ENCODE measurements at places on chromosomes 13 and 19.
A peak's percentile ranks its signal among the peaks of the same experiment; 100 is the strongest.

DNA sequence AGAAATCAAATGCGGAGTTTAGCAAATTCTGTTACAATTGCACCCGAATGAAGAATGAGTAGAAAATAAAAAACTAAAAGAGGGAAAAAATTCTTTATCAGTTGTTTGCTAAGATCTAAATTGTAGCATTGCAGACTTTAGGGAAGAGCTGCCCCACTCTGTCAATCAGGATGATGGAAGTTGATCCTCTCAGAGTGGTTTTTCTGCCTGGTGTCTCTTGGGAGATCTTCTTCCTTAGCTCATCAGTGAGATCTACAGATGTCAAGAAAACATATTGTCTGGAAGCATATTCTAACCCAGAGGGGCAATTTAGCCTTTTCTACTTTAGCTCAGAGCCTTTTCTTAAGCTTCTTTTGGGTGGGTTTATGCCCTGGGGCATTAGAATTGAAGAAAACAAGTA, 223.2 kb upstream of the PCDH17 start:
- no peak for DNase-seq

DNA sequence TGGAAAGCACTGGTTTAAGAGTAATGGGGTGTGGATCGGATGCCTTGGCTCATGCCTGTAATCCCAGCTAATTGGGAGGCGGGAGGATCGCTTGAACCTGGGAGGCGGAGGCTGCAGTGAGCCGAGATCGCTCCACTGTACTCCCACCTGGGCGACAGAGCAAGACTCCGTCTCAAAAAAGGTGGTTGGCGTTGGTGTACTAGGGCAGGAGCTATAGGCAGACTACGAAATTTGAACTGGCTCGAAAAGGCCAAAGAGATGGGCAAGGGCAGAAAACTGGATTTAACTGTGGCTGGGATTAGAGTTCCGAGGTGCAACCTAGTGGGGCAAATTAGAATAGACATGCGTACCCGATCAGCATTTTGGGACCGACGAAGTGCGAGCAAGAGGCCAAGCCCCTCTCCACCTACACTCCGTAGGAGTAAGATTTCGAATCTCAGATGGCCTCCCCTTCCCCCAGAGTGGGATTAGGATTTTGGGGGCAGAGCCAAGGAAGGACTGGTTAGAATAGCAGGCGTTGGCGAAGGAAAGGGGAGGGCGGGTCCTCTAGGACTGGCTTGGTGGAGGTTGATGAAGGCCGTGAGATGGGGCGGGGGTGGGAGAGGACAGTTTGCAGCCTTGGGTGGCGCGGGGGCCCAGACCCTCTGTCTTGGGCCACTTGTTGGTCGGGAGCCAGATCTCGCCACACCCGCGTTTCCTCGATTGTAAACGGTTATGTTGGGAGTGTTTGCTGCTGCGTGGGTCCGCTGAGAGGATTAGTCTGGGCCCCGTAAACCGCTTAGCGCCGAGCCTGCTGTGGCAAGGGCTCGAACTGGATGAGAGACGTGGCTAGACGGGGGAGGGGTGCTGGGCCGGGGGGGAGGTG, 2.0 kb upstream of the INAFM1 start:
- no peak for DNase-seq

GRCh38 chr19:4068047-4068966, 1.6 kb upstream of the ZBTB7A start:
- DNase-seq, result peak; percentile 27

DNA sequence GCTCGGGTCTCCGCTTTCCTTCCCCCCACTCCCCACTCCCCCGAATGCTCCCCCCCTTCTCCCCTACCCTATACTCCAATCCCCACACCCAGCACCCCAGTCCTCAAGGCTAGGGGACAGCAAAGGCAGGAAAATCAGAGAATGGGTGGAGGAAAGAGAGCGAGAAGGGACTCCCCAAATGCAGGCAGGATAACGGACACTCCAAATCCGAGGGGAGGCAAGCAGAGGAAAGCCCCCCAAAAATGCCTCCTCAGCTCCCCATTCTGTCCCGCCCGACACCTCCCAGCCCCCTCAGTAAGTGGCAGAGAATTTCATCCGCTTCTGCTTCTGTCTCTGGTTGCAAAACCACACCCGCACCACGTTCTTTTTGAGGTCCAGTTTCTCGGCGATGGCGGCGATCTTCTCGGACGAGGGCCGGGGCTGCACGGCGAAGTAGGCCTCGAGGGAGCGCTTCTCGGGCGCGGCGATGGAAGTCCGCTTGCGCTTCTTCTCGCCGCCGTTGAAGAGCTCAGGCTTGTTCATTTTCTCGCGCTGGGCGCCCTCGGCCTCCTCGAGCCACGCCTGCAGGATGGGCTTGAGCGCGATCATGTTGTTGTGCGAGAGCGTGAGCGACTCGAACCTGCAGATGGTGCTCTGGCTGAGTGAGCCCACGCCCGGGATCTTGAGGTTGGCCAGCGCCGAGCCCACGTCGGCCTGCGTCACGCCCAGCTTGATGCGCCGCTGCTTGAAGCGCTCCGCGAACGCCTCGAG, 2.1 kb downstream of the POU4F1 start:
- DNase-seq, result no peak

DNA sequence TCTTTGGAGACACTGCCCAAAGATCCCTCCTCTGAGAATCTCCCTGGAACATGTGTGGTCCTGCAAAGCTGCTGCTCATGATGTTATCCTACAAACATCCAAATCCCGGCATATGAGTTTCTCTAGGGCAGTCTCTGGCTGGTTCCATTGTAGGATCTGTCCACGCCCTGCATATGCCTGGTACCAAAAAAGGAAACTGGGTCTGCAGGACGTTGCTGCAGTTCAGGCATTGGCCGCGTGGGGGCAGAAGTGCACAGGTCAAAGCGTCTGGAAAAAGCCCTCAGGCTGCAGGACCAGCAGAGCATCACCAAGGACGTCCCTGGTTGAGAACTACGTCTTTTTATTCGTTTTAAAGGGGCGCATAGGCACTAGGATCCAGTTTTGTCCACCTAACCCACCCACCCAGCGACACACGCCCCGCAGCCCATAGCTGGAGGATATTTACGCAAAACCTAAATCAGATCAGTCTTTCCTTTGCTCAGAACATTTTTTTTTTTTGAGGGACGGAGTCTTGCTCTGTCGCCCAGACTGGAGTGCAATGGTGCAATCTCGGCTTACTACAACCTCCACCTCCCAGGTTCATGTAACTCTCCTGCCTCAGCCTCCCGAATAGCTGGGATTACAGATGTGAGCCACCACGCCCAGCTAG, 12.9 kb upstream of the ZNF564 start:
- peak; percentile 82 for DNase-seq

DNA sequence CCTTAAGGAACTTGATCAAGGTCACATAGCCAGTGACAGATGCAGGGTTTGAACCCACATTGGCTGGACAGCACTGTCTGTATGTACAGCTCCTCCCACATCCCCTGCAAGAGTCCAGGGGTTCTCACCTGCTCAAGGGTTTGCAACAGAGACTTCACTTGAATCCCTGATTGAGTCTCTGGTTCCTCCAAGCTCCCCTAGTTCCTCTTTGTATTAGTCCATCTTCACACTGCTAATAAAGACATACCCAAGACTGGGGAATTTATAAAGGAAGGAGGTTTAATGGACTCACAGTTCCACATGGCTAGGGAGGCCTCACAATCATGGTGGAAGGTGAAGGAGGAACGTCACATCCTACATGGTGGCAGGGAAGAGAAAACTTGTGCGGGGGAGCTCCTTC, 72.8 kb upstream of the CLDN10 start:
- DNase-seq, result no peak

DNA sequence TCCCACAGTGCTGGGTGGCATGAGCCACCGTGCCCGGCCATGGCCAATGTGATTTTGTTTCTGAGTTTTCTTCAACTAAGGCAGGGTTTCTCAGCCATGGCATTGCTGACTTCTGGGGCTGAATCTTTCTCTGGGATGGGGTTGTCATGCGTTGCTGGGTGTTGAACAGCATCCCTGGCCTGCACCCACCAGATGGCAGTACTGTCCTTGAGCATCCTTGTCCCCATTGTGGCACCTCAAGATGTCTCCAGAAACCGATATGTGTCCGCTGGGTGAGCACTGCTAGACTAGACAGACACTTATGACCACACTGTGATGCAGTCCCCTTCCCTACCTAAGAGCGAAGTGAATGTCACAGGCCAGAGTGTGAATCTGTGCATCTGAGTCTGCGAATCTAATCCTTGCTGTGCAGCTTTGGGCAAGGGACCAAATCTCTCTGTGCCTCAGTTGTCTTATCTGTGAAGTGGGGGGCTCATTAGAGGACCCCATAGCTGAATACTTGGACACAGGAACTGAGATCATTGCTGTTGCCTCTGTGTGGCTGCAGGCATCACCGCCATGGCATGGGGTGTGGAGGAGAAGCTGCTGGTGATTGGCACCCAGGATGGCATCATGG, 50.3 kb upstream of the SIN3B start:
- no peak for DNase-seq

DNA sequence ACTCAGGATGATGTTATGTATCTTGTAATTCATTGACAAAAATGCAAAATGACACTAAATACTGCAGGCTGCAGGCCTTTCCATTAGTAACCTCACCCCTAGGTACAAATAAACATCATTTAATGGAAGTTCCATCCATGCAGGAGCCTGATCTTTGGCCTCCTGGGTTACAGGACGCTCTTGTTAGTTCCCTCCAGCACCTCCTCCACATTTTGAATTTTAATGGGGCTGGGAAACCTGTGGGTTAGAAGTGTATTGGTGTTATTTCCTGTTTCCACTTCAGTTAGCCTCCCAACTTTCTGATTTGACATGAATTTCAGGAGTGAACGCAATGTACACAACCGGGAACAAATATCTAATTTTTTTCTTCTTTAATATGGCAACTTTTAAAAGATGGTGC, 237.1 kb upstream of the ARGLU1 start:
- no peak for DNase-seq

- DNase-seq, result no peak
Measured at GRCh38 chr13:60716313-60716712, 319.3 kb downstream of the TDRD3 start.

GRCh38 chr13:36822785-36823184, 3.8 kb downstream of the RFXAP start:
- DNase-seq, result no peak

- no peak for DNase-seq
Measured at GRCh38 chr13:62294244-62294643, 878.6 kb upstream of the PCDH20 start.

GRCh38 chr13:107907065-107907805, 308.1 kb downstream of the LIG4 start:
- no peak for DNase-seq

DNA sequence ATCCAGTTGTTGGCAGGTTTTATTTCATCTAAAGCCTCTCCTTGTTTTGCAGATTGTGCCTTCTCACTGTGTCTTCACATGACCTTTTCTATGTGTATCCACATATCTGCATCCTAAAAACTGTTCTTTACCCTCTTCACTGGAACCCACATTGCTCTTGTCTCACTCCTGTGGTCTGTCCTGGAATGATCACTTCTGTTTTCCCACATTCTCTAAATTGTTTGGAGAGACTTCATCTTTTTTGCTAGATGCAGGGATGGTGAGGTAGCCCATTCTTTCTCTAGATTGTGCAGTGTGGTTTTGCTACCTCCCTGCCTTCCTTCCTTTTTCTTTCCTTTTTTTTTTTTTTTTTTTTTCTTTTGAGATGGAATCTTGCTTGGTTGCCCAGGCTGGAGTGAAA, 608.6 kb upstream of the MIR17HG start:
- no peak for DNase-seq

GRCh38 chr19:17340871-17341357, 3.6 kb downstream of the GTPBP3 start:
- DNase-seq, result no peak

DNA sequence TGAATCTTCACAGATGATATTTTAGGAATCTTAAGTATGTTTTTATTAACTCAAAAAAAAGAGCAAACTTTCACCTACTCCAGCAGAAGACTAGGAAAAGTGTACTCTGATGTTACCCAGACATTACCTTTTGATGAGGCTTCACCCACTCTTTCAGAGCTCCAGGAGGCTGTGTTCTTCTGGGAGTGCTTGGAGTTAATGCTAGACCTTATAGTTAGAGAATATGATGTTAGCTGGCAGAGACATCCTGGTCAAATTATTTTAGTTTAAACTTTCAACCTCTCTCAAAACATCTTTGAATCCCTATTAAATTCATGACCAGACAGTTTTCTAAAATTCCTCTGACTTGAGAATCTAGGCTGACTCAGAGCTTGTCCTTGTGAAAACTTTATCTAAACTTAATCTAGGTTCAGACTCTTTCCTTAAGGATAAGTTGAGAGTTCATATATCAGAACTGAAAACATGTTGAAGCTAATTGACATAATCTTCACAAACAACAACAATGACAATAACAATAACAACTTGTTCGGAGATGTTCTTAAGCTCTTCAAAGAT, 82.8 kb downstream of the ITGBL1 start:
- DNase-seq, result no peak

DNA sequence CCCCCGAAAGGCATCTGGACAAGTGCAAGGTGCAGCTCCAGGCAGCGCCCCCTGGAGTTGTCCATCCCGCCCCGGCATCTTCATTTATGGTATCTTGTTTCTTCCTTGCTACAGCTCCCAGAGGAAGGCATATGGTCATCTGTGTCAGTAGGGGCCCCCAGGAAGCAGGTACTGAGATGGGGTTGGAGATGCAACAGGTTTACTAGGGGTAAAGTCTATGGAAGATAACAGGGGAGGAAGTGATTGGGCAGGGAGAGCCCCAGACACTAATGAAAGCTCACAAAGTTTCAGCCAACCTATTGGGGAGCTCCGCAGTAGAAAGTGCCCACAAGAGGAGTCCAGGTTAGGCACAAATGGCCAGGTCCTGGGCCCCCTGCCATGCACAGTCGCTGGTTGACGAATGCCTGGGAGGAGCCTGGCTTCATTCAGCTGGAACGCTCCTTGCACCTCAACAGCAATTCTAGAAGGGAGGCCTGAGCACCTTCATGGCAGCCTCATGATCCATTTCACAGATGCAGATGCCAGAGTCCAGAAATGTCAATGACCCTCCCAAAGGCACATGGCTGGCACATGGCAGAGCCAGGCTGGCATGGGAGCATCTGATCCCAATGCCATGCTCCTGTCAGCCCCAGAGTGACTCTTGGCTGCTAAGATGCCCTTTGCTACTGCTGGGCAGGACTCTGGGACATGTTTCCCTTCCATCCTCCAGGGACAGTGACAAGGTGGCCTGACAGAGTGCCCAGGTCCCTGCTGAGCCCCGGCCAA, 23.8 kb upstream of the PEPD start:
- DNase-seq, result no peak

DNA sequence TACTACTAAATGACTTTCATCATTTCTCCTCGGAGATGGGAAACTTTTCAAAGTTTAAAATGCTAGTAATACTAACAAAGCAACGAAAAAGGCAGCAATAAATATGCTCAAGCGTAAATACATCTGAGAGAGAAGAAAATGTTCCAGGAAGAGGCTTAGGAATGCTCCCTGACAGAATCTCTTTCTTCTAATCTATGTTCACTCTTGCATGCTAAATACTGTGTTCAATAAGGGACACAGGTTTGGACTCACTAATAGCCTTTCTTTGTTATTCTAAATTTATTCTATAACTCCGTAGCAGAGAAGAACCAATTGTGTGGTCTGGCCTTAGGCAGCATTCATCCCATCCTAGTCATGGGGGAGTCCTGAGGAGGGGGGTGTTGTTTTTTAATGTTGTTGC, 823.0 kb downstream of the PCDH9 start:
- DNase-seq, result no peak

- no peak for DNase-seq
Measured at GRCh38 chr13:51910508-51910907, 48.7 kb downstream of the CCDC70 start.

All from C1 segment of cervical spinal cord (tissue), 14 donors.